ENCODE measurements at places on chromosomes 3 and 15.

DNA sequence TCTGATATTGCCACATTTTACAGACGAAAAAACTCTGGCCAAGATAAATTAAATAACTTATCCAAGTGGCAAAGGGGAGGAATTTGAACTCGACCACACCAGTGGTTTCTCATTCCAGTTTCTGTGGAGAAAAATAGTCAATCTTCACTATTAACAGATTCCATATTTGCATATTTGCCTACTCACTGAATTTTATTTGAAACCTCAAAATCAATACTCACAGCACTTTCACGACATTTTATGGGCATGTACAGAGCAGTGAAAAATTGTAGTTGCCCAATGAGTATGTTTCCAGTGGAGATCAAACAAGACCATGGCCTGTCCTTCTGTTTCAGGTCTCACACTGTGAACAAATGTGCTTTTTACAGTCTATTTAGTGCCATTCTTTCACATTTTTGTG, 374.3 kb downstream of the MAGI1 start:
- DNase-seq: no peak

DNA sequence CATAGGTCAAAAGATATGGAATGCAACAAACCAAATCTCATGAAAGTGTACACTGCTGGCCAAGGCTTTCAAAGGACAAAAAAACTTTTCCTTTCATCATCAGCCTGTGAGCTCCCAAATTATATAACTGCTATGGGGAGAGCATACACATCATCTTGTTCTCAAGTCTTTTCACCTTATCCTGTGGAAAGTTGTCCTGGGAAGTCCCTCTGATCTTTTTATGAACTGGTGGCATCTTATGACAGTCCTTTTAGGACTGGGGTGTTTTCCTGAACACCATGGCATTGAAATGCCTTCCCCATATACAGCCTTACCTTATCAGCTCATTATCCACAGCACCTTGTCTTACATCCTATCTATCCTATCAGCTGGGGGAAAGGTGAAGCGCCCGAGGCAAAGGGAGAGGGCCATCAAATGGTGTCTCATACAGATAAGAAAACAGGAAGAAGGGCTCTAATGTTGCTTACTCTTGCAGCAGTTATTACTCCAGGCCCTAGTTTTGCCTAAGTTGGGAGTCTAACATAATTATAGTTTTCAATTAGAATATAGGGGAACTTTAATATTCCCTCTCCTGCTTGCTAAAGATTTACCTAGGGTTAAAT, 61.5 kb upstream of the GOLIM4 start:
- no peak for DNase-seq

DNA sequence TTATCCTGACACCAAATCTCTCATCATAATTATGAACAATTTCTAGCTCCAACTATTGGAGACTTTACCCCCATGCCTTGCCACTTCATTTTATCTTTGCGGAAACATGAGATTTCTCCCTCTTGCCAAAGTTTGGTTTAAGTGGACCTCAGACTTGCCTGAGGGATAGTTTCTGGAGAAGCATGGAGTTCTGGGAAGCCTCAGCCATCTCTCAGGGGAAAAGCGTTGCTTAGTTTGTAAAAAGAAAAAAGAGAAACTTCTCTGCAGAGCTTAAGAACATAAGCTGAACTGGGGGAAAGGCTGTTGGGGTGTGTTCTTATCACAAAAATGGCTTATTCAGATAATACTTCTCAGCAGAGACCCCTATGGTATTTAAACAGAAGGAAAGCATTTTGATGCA, 347.4 kb upstream of the ADAMTS9 start:
- no peak for DNase-seq

- DNase-seq: no peak
These were observed 94.2 kb downstream of the TNIK start for GRCh38 chr3:171366043-171366442.

- DNase-seq: no peak
These were observed 11.0 kb downstream of the KCTD6 start for GRCh38 chr3:58502872-58503271.

GRCh38 chr15:66126031-66126441, 127.5 kb downstream of the MEGF11 start:
- DNase-seq: no peak
